ENCODE measurements at places on chromosomes 3 and 15.
A peak's percentile ranks its signal among the peaks of the same experiment; 100 is the strongest.

- DNase-seq, result no peak
Observed at GRCh38 chr15:93312891-93313486, 224.0 kb upstream of the RGMA start.

DNA sequence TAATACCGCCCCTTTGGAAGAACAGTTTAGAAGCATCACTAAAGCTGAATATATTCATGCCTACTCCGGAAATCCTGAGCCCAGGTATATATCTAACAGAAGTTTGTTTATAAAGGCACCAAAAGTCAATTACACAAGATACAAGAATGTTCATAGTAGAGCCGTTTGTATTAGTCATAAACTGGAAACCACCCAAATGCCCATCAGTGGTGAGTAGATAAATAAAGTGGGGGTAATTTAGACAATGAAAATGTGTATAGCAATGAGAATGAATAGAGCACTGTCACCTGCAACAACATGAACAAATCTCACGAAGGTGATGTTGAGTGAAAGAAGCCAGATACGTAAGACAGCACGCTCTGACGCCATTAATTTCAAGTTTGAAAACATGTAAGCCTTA, 68.3 kb upstream of the GLCE start:
- no peak for DNase-seq

DNA sequence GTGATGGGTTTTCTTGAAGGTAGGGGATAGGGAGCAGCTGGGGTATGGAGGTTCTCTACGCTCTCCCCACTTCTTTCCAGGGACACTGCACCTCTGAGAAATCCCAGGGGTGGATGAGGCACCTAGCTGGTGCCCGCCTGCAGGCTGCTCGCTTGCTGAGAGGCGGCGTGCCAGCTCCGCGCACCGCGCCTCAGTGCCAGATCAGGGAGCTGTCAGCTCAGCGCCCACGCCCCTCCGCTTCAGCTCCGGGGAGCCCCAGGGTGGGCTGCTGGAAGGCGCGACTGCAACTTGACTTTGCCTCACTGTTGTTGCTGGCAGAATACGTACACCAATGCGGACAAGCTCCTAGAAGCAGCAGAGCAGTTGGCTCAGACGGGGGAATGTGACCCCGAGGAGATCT, 345.7 kb upstream of the UMPS start:
- DNase-seq, result no peak

DNA sequence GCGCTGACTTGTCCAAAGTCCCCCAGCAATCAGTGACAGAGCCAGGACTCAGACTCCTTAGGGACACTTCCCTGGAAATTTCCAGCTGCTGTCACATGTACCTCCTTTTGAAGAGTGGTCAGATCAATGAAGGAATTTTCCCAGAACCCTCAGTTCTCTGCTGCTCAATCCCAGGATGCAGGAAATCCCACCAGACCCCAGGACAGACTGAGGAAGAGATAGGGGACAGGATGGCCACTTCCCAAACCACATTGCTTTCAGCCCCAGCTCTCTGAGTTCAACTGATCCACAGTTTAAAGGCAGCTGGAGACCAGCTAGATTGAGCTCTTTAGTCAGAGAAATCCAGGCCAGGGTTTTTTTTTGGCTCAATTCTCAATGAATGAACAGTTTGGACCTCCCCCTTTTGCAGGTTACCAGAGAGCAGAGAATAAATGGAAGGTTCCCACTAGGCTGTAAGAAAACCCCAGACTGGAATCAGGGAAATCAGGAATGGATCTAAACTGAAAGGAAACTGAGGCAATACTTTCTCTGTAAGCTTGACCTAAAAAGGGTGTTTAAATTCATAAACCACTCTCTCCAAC, 1.5 kb downstream of the CYP1A1 start:
- no peak for DNase-seq

- no peak for DNase-seq
Observed at GRCh38 chr15:89760303-89761008, 9.4 kb upstream of the MESP1 start.

GRCh38 chr15:37682304-37682703, 252.1 kb upstream of the TMCO5A start:
- no peak for DNase-seq

- DNase-seq, result peak; percentile 88
Observed at GRCh38 chr3:122497425-122497824, 17.3 kb downstream of the KPNA1 start.

GRCh38 chr15:74642348-74642733, 26.7 kb downstream of the CLK3 start:
- DNase-seq, result no peak

- no peak for DNase-seq
Observed at GRCh38 chr15:59223736-59224135, 17.1 kb downstream of the LDHAL6B start.

GRCh38 chr3:134829721-134830120, 34.7 kb downstream of the EPHB1 start:
- no peak for DNase-seq

DNA sequence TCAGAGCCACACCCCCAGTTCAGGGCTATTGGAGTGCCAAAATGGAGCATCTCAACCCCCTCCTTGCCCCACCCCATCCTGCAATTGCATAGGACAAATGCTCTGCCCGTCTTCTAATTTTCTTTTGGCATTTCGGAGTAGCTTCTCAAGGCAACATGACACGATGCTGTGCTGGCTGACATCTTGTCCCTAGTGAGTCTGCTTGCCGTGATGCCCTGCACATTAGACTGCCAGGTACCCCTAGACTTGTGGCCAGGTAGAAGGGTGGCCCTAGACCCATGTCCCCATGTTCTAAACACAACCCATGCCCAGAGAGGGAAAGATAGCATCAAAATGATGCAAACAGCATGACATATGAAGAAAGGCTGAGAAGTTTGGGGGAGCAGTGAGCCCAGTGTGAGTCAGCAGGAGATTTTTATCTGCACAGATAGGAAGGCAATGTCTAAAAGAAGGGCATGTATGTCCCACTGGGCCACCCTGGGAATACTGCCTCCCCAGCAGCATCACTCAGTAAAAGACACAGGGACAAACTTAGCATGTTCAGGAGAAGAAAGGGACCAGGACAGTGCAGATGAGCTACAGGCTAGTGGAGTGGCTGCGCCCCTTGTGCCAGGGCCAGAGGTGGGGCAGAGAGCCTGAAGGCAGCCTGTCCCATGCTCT, 36.8 kb downstream of the CA12 start:
- no peak for DNase-seq

- DNase-seq, result no peak
Observed at GRCh38 chr3:149417174-149417573, 39.7 kb upstream of the TM4SF1 start.

GRCh38 chr15:87981969-87982368, 274.6 kb downstream of the NTRK3 start:
- no peak for DNase-seq

- no peak for DNase-seq
Observed at GRCh38 chr3:187005827-187006481, 75.6 kb downstream of the ST6GAL1 start.

DNA sequence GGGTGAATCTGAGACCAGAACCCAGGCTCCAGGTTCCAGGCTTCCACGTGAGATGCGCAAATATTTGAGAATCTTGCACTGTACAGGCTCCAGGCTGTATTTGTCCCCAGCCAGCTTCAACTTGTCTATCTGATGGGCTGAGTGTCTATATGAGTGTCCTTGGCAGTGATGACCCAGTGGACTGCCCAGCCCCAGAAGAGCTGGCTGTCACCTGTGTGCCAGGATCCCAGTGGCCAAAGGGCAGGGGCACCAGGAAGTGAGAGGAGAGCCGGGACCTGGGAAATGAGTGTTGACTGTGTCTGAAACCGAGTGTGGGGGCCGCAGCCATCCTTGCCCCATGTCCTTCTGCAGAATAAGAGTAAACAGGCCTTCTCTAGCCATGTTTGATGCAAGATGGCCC, 10.4 kb downstream of the FAH start:
- no peak for DNase-seq

DNA sequence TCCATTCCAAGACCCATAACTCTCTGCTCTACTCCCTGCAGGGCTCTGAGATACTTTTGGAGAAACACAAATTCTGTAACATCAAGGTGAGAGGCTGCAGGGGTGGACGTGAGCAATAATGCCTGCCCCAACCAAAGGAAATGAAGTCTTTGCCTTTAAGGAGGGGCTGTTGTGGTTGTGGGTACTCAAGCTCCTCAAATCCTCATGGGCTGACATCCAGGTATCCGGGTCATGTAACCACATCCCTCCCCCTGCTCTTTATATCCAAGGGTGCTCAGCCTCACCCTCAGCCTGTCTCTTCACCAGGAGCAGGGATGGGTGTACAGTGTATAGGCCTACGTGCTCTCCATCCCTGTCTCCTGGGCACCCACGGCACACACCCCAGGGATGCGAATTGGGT, 32.3 kb downstream of the NOX5 start:
- no peak for DNase-seq

GRCh38 chr15:51935466-51936104, 36.0 kb downstream of the LEO1 start:
- DNase-seq, result no peak

- DNase-seq, result no peak
Observed at GRCh38 chr3:24968036-24968435, 460.0 kb upstream of the RARB start.

GRCh38 chr3:190456770-190457169, 7.1 kb upstream of the TMEM207 start:
- DNase-seq, result no peak

- DNase-seq, result no peak
Observed at GRCh38 chr3:193917158-193917557, 218.8 kb upstream of the HES1 start.

DNA sequence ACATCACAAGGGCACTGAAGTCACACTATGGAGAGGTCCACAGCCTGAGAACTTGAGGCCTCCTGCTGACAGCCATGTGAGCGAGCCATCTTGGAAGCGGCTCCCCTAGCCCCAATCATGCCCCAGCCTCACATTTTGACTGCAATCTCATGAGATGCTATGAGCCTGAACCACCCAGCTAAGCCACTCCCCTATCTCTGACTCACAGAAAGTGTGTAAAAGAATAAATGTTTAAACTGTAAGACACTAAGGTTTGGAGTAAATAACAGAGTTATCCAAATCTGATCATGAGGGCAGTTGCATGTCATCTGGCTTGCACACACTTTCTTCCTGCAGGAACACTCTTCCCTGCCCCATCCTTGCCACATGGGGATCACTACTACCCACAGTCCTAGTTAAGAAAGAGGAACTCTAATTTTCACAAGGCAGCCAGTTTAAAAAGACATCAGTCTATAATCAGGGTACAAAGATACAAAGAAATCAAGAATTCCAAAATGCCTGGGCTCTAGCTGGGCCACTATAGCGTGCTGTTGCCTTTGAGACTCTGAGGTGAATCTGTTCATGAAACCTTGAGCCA, 494.2 kb downstream of the FOXP1 start:
- no peak for DNase-seq

DNA sequence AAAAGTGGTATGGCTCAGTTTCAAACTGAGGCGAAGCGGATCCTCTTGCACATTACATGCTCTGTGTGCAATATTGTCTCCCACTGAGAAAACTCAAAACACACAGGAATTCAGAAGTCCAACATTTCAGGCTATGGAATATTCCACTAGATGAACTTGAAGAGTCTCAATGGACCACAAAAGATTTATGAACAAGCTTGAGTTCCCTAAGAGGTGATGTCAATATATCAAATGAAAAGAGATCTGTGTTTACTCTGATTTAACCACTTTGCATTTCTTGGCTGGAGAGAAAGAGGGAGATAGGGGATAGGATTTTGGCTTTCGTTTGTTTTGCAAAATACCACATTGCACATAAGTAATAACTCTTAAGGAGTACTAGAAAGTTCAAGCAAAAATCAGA, 20.3 kb downstream of the PDZRN3 start:
- no peak for DNase-seq

DNA sequence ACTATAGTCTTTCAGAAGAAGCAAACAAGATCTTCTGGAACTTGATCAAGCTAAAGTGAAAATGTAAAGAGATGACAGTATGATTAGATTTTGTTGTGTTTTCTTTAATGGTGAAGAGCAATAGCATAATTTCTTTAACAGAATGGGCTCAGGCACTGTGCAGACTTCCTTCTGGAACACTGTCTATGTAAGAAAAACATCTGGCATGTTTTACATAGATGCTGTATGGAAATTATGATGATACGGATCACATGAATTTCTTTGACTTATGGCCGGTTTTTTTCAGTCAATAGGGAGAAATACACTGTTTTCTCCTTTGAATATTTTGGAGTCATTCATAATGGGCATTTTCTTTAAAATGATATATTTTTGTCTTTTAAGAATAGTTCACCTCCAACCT, 42.6 kb downstream of the PHLDB2 start:
- no peak for DNase-seq

GRCh38 chr3:153051427-153052095, 110.5 kb upstream of the RAP2B start:
- peak; percentile 27 for DNase-seq

GRCh38 chr15:79003896-79004295, 59.0 kb upstream of the CTSH start:
- no peak for DNase-seq

GRCh38 chr3:88988906-88989305, 118.5 kb upstream of the EPHA3 start:
- no peak for DNase-seq

DNA sequence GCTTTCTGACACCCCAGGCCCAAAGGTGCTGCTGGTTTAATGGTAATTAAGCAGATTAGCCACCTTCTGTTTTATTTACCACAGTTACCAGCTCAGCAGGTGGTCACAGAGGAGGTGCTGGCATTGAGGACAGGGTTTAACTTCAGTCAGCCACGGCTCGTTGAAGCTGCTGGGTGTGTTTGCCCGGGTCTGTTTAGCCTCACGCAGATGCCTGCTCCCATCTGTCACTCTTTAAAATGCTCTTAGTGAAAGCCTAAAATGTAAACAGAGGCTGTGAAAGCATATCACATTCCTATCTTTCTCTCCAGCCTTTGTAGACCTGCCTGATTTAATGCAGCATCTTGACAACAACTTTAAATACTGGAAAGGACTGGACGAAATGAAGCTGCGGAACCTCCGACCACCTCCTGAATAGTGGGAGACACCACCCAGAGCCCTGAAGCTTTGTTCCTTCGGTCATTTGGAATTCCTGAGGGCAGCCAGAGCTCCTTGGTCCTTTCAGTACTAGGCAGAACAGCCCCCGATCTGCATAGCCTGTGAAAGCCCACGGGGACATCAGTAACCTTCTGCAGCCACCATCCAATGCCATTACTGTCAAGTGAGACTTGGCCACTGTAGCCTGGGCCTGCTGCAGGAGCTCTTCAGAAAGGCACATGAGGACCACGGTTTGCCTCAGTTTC, 156.0 kb downstream of the PDE8A start:
- no peak for DNase-seq

- no peak for DNase-seq
Observed at GRCh38 chr3:183310936-183311335, 57.9 kb downstream of the B3GNT5 start.

- no peak for DNase-seq
Observed at GRCh38 chr15:100985401-100985800, 66.2 kb downstream of the LRRK1 start.

GRCh38 chr3:179321668-179322285, 1.1 kb upstream of the ZNF639 start:
- DNase-seq, result no peak

All from BJ (cell line).